ENCODE measurements at places on chromosomes 7 and 10. TPM values are rescaled to one million over a fixed set of nuclear protein-coding genes. Genes with fewer than 3 reads are reported as not detected.

DNA sequence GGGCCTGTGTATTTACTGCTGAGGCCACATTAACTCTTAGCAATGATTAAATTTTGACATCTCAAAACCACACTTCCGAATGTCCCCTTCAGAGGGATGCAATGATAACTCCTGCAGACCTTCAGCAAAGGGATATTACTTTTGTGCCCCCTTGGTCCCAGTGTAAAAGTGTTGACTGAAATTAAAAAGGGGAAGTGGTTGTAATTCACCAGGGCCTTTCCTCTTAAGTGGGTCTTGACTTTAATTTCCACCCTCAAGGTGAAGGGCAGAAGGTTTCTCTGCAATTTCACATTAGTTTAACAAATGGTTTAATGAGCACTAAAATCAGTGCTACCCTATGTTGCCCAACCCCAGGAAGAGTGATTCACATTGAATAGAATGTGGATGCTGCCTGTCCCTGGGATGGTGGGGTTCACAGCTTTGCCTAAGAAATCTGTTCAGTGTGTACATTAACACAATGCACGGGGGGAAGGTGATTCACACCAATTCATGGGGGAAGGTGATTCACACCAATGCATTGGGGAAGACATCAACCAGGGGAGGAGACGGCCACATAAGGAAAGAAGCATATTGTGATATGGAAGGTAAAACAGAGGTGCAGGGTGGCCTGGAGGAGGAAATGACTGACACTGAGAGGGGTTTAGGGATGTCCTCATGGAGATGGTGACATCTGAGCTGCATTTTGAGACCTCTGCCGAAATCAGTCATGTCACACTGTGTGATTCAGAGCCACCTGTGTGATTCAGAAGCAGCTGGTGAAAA is 19.4 kb upstream of the TNS3 start:
- DNase-seq, result no peak

DNA sequence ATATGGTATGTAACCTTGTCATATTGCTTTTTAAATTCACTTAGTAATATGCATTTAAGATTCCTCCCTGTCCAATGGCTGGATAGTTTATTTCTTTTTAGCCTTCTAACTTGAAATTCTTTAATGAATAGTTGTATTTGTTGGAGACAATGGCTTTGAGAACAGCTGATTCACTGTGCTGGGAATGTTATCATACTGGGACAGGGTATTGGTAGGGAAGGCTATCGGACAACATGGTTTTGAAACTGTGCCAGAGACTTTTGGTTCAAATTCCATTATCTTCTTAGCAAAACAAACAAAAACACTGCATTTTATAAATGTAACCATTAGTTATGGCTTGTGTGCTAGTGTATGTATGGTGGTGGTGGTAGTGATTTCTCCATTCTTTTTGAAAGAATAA is 517.1 kb upstream of the ANKRD30A start:
- no peak for DNase-seq

DNA sequence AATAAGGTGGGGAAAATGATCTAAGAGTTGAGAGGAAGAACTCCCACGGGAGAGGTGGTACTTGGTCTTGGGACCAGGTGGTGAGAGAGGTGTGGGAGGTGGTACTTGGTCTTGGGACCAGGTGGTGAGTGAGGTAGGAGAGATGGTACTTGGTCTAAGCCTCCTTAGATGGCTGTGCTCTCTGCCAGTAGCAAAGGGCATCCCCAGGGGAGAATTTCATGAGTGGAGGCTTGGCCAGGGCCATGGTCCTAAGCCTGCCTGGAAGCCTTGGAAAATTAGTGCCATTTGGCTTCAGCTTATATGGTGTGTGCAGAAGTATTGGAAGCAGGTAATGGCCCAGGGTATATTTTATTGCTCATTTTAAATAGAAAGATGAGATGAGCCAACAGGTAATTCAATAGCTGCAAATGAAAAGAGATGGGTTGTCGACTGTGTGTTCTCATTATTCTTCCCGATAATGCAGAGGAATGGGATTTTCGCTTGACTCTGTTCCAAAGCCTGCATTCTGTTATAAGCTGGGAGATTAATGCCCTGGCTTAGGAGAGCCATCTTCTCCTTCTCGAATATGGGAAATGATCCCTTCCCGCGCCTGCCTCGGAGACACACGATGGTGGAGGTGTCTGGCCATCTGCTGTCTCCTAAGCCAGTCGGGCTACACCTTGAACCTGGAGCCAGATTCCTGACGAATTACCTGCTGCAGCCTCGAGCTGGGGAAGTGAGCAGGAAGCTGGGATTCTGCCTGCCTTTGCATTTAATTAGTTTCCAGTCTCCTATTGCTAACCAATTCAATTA is 287.8 kb downstream of the GALNT17 start:
- no peak for DNase-seq

GRCh38 chr7:77441046-77441445 is 24.9 kb upstream of the GSAP start:
- no peak for DNase-seq

GRCh38 chr10:91006001-91006751 is 85.3 kb upstream of the ANKRD1 start:
- DNase-seq, result peak; percentile 81

DNA sequence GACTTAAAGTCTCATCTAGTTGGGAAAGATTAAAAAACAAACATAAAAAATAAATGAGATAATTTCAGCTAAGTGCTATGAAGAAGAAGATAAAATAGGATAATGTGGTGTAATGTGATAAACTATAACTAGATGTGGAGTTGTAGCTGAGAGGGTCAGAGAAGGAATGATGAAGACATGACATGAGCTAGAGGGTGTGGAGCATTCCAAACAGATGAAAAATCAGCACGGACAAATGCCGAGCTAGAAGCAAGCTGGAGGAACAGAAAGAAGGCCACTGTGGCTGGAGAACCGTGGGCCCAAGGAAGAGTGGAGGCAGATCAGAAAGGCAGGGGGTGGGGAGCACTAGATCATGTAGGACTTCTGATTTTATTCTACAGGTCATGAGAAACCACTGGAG is 70.6 kb downstream of the CDK6 start:
- no peak for DNase-seq

DNA sequence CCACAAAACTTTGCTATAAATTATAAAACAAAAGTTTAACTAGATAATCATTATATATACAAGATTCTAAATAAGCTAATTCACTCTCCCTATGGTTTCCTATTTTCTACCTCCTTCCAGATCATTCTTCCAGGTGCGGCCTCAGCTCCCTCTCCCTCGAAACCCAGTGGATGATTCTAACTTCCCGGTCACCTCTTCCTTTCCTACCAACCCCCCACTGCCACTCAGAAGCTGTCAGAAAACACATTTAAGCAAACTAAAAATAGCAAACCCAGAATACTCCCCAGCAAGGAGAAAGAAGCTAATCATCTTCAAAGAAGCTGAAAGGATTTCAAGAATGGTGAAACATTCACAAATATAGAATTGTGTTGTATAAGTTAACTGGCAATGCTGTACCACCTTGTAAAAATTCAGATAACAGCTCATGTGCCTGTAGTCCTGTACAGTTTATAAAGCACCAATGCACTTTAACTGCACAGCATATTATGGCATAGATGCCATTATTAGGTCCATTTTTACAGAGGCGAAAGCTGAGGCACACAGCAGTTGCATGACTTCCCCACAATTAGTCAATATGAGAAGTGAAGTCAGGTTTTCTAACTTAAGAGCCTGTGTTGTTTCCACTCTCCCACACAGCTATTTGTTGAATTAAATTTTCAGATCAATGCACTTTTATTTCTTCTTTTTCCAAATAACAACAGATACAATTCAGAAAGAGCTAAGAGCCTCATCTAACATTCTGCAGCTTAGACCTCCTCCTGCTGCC is 13.7 kb upstream of the DNTT start:
- no peak for DNase-seq

DNA sequence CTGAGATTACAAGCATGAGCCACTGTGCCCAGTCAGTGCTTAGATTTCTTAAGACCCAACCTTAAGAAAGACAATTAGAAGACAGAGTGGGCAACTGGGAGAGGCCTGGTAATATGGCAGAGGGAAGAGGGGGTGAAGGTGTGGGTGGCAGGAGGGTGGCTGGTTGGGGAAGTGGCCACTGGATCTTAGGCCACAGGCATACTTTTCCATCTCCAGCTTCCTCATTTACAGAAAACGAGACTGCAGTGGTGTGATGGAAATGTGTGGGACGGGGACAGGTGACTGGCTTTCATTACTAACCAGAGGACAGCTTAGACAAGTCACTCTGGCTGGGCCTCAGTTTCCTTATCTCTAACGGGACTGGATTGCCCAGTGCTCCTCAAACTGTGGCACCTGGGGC is 1.0 kb upstream of the FFAR4 start:
- no peak for DNase-seq

- DNase-seq, result no peak
Measured at GRCh38 chr10:125455855-125456254, 227.1 kb downstream of the TEX36 start.

DNA sequence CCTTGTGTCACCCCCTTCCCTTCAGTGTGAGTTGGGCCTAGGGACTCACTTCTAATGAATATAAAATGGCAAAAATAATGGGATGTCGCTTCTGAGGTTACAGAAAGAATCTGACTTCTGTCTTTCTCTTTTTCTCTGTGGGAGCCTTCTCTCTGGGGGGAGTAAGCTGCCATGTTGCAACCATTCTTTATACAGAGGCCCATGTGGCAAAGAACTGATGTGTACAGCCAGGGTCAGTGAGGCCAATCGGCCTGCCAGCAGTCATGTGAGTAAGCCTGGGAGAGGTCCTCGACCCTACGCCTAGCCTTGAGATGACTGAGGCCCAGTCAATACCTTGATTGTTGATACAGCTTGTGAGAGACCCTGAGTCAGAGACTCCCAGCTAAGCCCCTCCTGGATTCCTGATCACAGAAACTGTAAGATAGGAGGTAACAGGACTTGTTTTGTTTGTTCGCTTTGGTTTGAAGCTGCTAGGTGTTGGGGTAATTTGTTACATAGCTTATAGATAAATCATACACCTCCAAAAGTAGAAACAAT is 1.7 kb downstream of the TCAF1 start:
- no peak for DNase-seq

DNA sequence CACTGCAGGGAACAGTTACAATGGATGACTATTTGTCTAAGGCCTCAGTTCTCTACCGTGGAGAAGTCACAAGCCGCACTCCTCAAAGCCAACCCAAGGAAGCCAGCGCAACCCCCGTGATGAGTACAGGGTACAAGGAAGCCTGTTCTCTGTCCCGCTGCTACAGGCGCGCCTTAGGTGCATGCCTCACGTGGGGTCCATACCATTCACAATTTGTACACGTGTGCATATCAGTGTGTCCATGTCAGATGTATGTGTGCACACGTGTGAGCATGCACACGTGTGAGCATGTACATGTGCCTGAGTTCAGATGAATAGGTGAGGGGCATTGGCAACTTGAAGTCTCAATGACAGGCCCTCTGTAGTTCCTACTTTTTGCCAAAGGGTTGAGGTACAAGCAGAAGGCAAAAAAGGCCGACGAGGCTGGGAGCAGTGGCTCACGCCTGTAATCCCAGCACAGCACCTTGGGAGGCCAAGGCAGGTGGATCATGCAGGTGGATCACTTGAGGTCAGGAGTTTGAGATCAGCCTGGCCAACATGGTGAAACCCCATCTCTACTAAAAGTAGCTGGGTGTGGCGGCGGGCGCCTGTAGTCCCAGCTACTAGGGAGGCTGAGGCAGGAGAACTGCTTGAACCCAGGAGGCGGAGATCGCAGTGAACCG is 62.8 kb downstream of the CTBP2 start:
- no peak for DNase-seq

GRCh38 chr7:134694299-134694698 is 47.6 kb downstream of the BPGM start:
- no peak for DNase-seq

DNA sequence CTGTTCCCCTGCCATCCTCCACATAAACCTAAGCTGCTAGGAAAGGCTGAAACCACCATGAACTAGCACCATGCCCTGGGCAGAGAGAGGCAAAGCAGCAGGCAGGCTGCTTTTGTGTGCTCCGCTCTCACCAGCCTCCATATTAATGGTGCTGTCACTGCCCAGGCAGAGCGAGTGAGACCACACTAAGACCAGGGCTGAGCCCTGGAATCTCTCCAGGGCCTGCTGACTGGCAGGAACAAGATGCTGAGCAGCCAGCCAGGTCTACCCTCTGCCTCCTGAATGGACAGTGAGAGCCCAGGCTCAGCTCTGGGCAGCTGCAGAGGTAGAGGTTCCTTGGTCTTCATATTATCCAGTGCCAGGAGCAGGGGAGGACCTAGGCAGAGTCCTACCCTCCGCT is 1.6 kb upstream of the CRHR2 start:
- DNase-seq, result no peak

DNA sequence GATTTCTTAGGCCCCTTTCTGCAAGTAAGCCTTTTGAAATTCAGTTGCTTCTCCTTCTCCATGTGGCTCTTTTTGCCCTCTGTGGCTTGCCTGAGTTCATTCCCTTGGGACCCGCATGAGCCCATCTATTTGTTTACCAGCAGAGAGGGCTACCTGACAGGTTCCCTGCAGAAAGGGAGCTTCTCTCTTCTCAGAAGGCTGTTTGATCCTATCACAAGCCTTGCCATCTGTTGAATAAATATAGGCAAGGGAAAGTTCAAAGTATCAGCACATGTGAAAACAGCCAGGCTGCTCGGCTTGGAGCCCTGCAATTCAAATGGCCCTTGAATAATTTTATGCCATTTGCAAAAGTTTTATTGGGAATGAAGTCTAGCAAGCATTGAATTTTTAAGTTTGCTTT is 720.2 kb upstream of the FZD8 start:
- DNase-seq, result no peak

DNA sequence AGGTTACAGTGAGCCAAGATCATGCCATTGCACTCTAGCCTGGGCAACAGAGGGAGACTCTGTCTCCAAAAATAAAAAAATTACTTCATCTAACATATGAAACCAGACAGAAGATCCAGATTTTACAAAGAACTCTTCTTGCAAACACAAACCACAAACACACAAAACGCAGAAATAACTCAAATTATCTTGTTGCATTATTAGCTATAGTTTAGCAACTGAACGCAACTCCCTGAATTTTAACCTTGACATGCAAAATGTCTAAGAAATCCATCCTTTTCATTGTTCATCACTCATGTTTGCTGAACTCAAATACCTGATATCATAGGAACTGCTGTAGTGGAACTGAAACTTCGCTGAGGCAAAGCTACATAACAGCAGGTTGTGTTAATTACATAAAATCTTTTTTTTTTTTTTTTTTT is 64.1 kb downstream of the MICU1 start:
- DNase-seq, result no peak

- no peak for DNase-seq
Measured at GRCh38 chr7:52917982-52918578, 117.4 kb upstream of the POM121L12 start.

DNA sequence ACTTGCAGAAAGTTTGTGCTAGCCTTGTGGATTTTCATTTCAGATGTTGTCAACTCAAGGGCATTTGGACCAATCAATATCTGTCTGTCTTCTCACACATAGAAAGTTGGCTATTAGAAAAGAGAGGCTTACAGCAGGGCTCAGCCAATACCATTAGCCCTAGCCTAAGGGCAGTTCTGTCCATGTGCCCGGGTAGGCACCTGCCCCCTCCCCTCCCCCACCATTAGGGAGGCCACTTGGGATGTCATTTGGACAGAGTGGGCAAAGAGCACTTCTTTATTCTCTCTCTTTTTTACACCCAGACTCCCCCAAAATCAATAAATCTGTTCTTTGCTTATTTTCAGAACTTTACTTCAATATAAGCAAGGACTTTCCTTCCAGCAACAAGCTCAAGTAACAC is 188.5 kb upstream of the MKI67 start:
- DNase-seq, result no peak

CRCP gene
- total RNA-seq, result 25.9 TPM

RAB19 gene
- 5.6 TPM for total RNA-seq

TAS2R41 gene
- not detected for total RNA-seq

BICC1 gene
- total RNA-seq, result not detected

All from activated CD8-positive, alpha-beta T cell treated with anti-CD3 and anti-CD28 coated beads for 36 hours (primary cell).